ENCODE measurements at places on chromosomes 2 and 18.

GRCh38 chr2:30883822-30884221, 76.6 kb upstream of the CAPN13 start:
- DNase-seq, result no peak

DNA sequence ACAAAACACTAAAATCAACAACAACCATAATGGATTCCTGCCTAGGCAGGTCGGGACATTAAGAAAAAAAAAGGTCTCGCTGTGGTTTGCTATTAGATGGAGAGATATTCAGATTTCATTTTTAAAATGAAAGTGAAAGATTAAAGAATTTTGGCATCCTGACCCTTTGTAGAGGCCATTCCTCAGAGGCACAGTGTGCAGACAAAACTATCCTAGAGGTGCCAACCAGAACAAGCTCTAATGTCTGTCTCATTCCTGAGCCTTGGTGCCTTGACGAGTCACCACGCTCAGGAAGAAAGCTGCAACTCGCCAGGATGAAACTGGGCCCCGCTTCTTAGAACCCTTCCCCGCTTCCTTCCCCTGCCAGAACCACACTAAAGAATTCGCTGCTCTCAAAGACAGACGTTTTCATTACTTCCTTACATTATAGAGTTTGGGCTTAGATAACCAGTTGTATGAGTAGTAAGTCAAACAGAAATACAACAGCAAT, 156.0 kb downstream of the TGIF1 start:
- no peak for DNase-seq

- DNase-seq, result no peak
Observed at GRCh38 chr2:208363485-208363884, 43.1 kb upstream of the PTH2R start.

DNA sequence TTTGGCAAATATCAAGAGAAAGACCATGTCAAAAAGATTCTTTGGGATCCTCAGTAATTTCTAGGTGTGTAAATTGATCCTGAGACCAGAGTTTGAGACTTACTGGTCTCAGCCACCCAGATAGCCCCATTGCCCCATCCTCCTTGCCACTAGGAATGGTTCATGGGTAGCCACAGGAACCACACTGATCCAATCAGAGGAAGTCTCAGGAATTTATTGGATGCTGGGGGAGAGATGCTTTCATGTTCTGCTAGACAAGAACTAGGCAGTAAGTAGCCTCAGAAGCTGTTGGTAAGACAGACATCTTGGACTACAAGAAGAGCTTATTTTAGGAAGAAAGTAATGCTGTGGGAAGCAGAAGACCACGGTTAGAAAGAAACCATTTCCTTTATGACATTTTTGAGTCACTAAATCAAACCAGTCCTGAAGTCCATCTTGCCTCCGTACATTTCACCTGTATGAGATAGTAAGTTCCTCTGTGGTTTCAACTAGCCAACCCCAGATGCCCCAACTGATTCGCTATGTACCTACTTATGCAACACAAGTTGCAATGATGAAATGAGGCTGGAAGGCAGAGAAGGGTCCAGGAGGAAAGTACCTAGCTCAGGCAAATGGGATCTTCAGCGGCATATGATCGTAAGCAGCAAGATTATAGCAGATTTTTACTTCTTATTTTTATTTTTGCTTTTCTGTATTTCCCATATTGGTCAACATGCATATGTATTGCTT, 3.6 kb upstream of the ST3GAL5 start:
- no peak for DNase-seq

DNA sequence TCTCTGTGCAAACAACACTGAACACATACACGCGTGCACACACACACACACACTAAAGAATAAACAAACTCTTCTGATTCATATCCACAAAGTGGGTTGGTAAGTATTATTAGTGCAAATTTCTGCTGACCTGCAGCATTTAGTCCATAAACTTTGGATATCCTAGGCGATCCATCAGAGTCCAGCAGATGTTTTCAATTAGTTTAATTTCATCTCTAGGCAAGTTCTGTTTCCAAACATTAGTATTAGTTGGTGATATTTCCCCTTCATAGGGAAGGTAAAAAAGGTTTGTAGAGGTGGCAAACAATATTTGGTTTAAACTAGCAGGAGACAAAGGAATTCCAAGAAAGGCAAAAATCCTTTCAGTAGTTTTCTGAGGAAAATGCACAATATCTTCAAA, 5.7 kb downstream of the DSEL start:
- DNase-seq, result no peak

- DNase-seq, result no peak
Observed at GRCh38 chr2:63497576-63497975, 90.7 kb downstream of the WDPCP start.

DNA sequence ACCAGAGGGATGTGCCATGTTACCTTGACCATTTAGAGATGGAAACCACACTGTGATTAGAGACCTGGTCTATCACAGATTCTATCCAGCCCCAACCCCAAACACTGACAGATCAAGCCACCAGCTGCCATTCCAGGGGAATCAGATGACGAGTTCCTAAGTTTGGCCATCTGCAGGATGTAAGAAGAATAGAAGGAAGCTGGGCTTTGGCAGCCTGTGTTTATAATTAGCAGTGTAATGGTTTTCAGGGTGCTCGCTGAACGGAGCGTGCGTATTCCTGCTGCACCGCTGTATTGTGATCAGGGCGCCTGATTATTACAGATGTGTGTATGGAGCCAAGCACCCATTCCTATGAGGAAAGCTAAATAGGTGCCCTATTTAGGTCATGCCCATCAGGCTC, 138.1 kb downstream of the LRRC30 start:
- no peak for DNase-seq

DNA sequence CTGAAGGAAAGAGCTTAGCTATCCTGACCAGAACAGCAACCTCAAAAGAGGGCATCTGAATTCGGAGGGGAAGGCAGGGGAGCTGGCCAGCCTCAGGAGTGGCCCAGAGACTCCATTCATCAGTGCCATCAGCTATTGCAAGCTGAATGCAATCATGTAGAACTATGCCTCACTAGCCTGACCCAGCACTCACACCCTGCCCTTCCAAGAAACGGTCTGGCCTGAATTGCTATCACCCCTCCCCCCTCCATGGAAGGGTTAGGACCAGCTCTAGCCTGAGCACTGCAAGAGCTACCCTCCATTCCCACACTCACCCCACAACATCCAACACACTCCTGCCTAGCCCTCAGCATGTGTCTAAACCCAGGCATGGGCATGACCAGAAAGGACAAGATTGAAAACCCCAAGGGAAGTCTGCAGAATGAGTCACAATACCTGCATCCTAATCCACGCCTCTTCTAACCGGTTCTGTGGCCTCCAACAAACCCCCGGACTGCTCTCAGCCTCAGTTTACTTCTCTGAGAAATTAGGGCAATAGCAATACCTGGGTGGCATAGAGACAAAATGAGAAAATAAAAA, 120.3 kb downstream of the BCL11A start:
- DNase-seq, result no peak

GRCh38 chr2:216372761-216373291, 543 bp upstream of the MARCHF4 start:
- no peak for DNase-seq

DNA sequence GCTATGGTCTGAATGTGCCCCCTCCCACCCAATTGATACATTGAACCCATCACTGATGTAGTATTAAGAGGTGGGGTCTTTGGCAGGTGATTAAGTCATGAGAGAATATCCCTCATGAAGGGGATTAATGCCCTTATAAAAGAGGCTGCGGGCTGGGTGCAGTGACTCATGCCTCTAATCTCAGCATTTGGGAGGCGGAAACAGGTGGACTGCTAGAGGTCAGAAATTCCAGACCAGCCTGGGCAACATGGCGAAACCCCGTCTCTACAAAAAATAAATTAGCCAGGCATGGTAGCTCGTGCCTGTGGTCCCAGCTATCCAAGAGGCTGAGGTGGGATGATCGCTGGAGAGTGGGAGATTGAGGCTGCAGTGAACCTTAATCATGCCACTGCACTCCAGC, 14.3 kb downstream of the POLR2D start:
- DNase-seq, result no peak

- DNase-seq, result no peak
Observed at GRCh38 chr18:48752478-48752877, 198.3 kb downstream of the SMAD7 start.

GRCh38 chr2:189309331-189309730, 129.8 kb upstream of the COL5A2 start:
- DNase-seq, result no peak

DNA sequence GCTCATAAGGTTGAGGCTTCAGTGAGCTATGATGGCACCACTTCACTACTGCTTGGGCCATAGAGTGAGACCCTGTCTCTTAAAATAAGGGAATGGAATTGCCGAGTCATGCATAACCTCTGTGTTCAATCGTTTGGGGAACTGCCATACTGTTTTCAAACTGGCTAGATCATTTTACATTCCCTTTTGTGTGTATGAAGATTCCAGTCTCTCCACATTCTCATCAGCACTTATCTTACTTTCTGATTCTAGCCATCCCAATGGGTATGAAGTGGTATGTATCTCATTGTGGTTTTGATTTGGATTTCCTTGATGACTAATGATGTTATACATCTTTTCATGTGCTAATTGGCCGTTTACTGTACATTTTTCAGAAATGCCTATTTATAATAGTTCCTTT, 23.7 kb downstream of the MARCHF7 start:
- DNase-seq, result no peak

- DNase-seq, result no peak
Observed at GRCh38 chr2:140506606-140507005, 1624.2 kb downstream of the LRP1B start.

- DNase-seq, result no peak
Observed at GRCh38 chr18:68152770-68153169, 562.1 kb downstream of the TMX3 start.

- no peak for DNase-seq
Observed at GRCh38 chr2:97712693-97713295, 582 bp upstream of the ZAP70 start.

- DNase-seq, result no peak
Observed at GRCh38 chr2:60221098-60221497, 332.4 kb downstream of the BCL11A start.

DNA sequence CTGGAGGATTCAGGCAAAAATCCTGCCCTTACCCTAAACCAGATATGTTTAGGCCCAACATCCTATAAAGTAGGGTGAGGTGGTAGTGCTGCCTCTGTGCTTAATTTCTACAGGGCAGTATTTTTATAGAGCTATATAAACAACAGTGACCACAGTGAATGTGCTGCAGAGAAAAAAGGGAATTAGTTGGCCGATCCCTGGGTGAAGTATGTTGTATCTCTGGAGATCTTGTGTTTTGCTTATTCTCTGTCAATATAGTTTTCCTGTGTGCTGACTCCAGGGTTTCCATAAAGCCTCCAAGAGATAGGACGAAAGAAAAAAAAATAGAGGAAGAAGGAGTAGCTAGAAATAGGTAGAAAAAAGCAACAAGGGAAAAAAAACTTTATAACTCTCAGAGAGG, 88.9 kb upstream of the THOC1 start:
- DNase-seq, result no peak

- no peak for DNase-seq
Observed at GRCh38 chr2:228956701-228957474, 314.2 kb downstream of the PID1 start.

- no peak for DNase-seq
Observed at GRCh38 chr18:12287131-12287681, 20.8 kb upstream of the TUBB6 start.

GRCh38 chr2:71782323-71782722, 329.0 kb downstream of the DYSF start:
- no peak for DNase-seq

DNA sequence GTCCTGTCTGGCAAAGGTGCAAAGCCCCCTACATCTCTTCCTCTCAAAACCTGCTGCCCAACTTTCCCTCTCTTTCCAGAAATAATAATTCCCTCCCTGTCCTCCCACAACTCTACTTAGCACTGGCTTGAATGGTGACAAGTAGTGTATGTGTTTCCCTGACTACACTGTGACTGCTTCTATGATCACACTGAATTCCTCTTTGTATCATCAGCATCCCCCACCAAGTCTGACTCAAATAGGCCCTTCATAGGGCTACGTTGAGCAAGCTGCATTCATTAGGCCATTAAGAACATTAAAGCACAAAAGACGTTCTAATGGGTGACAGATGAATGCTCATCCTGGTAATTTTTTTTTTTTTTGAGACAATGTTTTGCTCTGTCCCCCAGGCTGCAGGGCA, 13.7 kb upstream of the ST3GAL5 start:
- no peak for DNase-seq

GRCh38 chr2:38149531-38149930, 73.6 kb upstream of the CYP1B1 start:
- DNase-seq, result no peak

GRCh38 chr2:15945909-15946705, 5.8 kb downstream of the MYCN start:
- DNase-seq, result no peak
